ENCODE measurements at places on chromosomes 13 and 19. TPM values are rescaled to one million over a fixed set of nuclear protein-coding genes. Genes with fewer than 3 reads are reported as not detected.

DNA sequence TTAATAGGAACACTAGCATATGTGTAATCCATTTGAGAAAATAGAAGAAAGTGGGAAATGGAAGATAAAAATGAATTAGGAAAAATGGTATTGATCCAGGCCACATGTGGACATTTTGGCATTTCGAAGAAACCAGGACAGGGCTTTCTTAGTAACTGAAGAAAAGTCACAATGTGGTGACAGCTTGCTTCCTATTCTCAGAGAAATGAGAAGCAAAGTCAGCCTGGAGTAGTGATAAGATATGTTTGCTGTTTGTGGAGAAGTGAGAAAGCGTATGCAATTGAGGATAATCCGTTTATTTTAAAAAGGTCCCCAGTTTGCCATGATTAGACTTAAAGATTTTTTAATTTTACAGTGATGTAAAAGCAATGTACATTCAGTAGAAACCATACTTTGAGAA lies 127.9 kb downstream of the SLITRK6 start:
- no peak for DNase-seq

DNA sequence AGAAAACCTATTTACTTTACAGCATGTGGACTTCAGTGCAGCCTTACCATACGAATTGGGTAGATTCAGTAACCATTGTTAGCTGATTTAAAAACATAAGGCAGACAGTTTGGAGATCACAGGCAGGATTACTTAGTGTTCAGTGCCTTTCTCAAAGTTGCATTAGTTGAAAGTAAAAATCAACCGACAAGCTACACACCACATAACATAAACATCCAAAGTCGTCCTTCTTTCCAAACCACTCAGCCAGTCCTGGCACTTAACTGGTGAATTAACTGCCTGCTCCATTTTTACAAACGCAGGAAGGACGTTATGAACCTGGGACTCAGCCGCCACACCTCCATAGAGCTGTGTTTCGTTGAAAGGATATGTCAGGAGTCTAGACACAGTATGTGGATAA lies 91.4 kb downstream of the COL4A1 start:
- DNase-seq, result peak; percentile 62

- no peak for DNase-seq
These were observed 20.7 kb downstream of the COLGALT1 start for GRCh38 chr19:17575871-17576757.

- DNase-seq, result peak; percentile 28
These were observed 120.6 kb upstream of the HTR2A start for GRCh38 chr13:47017476-47017875.

GRCh38 chr13:71015021-71015420 lies 852.0 kb downstream of the DACH1 start:
- no peak for DNase-seq

DNA sequence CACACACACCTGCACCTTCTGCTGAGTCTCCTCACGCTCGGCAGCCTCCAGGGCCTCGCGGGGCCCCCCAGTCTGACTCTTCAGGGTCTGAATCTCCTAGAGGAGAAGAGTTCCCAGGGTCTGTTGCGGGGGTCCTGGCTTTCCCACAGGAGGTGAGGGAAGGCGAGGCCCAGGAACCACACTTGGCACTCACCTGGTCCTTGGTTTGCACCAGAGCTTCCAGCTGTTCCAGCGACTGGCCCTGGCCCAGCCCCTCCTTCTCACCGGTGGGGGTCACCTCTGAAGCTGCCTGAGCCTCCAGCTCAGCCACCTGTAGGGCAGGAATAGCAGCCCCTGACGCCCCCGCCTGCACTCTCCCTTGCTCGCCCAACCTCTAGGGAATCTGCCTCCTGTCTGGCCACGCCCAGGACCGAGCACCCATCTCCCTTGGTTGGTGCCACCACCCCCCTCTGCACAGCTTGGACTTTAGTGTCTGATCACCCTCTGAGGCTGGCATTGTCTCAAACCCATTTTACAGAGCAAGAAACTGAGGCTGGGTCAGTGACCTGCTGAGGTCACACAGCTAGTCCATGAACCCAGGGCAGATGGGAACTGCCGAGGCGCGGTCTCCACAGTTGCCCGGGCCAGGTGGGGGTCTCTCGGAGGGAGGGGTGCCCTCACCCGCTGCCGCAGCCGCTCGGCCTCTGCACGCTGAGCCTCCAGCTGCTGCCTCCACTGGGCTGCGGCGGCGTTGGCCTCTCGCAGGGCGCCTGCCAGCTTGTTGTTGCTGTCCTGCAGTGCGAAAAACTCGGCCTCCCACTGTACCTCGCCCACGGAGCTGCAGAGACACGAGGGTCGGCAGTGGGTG lies 9.5 kb downstream of the HOMER3 start:
- DNase-seq, result no peak

- peak; percentile 42 for DNase-seq
These were observed 477.3 kb downstream of the KLF12 start for GRCh38 chr13:73656863-73657262.

- DNase-seq, result no peak
These were observed 7.7 kb upstream of the PROZ start for GRCh38 chr13:113150550-113151365.

- no peak for DNase-seq
These were observed 1.3 kb downstream of the GNG8 start for GRCh38 chr19:46634656-46635218.

- DNase-seq, result no peak
These were observed 1.8 kb downstream of the SLITRK1 start for GRCh38 chr13:83880275-83881139.

DNA sequence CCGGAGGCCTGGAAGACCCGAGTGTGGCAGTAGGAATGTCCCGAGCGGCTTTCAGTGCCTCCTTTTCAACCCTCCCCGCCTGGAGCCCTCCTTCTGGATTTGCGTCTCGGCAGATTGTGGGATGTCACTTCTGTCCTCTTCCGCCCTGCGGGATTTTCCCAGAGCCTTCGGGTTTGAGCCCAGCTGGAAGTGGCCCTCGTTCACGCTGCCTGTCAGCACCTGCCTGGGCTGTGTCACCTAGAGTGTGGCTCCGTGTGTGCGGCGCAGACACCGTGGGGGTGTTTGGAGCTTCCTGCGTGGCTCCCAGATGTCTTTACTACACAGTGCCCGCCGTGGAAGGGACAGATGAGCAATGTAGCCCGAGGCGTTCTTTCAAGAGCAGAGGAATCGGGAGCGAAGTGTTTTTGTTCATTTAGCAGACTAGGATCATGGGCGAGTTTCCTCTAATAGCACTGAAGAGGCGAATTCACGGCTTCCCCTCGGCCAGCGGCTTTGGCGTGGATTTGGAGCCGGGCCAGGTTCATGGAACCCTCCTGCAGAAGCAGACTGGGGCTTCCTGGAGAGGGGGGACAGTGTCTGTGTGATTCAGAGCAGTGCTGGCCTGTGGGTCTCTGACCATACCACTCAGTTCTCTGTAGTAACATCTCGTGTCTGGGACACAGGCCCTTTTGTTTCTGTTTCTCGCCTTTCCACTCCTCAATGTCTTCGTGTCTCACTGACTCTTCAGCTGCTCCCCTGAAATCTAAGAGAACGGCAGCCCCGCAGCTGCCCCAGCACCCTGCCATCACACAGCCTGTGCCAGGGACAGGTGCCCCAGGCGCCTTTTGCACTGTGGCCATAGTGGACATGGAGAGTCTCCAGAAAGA lies 68.0 kb downstream of the KDM4B start:
- peak; percentile 72 for DNase-seq

DNA sequence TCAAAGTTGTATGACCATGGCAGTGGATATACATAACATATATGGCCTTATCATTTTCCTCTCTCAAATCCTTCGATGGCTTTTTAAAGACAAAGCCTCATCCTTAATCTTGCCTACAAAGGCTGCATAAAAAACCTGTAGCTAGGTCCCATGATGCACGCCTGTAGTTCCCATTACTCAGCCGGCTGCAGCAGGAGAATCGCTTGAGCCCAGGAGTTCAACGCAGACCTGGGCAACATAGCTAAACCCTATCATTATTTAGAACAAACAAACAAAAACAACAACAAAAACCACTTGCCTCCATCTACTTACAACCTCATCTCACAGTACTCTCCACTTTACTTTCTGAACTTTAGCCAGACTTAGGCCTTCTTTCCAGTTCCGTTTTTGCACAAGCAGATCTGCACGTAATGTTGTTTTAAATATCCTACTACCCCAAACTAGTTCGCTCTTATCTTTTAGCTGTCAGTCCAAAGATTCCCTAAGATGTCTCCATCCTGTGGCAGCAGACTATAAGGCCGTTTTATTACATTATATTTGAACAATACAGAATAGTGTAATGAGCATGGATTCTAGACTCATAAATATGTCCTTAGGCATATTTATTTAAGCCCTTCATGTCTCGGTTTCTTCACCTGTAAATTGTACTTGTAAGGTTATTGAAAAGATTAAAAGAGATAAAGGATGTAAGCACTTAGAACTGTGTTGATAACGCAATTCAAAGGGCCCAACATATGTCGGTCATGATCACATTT lies 969 bp upstream of the POMP start:
- peak; percentile 58 for DNase-seq

GRCh38 chr19:35797663-35798062 lies 15.0 kb downstream of the PRODH2 start:
- no peak for DNase-seq

- DNase-seq, result no peak
These were observed 619.2 kb upstream of the SGCG start for GRCh38 chr13:22561581-22561980.

GRCh38 chr13:57813651-57814050 lies 182.1 kb downstream of the PCDH17 start:
- DNase-seq, result no peak

GRCh38 chr13:19695829-19696228 lies 62.4 kb downstream of the MPHOSPH8 start:
- no peak for DNase-seq

DNA sequence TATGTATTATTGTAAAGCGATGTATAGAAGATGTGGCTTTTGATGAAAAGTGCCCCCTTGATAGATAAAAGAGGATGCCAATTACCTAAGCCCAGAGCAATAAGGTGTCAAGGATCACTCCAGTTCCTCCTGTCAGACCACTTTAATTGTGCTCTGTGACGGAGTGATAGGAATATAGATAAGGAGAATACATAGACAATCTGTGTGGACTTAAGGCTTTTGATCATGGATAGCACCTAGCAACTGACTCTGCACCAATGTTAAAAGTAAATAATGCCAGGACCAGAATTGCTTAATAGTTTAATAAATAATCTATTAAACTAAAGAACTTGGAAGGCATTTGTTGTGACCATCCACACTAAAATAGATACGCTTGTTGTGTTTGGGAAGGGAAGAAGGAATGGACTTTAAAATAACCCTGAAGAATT lies 390.7 kb upstream of the ARGLU1 start:
- no peak for DNase-seq

DNA sequence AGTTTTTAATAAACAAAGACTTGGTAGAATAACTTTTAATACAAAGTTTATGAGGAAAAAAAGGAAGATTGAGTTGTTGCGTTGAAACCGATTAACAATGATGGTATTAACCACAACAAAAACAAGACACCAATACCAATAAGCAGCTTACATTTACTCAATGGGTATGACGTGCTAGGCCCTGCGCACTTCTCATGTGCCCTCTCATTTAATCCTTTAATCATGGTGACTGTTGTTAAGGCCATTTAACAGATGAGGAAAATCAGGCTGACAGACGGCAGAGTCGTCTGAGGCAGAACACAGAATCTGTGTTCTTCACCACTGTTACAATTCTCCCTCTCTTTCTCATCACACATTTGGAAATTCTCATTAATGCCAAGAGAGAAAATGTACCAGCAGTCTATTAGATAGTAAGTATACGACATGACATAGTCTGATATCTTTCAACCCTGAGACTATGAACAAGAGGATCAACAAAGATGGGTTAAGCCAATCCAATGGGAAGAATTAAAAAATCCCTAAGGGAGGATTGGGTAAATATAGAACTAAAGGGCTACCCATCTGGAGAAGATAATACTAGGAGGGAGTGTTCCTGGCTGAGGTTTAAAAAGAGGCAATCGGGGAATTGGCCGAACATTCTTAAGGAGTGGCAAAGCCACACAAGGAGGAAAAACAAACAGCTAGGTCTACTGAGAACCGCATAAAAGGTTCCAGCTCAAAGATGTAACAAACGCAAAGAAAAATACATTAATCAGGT lies 54.0 kb downstream of the DOCK9 start:
- DNase-seq, result no peak

DNA sequence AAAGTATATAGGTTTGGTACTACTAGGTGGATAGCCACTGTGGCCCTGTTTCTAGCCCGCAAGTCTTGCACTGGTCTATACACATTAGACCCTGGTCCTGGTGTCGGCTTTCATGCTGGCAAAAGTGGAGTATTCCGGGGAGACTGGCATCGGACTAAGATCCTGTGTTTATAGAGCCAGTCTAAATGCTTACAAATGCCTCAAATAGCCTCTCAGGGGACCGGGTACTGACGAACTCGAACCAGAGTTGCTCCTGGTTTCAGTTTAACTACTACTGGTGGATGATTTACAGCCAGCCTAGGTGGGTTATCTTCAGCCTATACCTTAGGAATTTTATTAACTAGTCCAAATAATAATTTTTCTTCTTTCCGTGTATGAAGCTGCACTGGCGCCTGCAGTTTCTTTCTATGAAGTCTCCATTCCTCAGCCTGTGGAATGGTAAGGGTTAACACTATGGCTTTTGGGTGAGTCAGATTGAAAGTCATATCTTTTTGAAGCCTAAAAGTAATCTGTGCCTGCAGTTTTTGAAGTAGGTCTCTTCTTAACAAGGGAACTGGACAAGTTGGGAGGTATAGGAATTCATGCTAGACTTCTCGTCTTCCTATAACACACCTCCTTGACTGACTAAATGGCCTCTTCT lies 51.3 kb downstream of the OR10H4 start:
- peak; percentile 10 for DNase-seq

- peak; percentile 17 for DNase-seq
These were observed 2.5 kb upstream of the LHB start for GRCh38 chr19:49019242-49019932.

Gene GAPDHS
- not detected for polyA plus RNA-seq

Gene ADAT3
- 2.8 TPM for polyA plus RNA-seq

Gene COX6B2
- 0.19 TPM for polyA plus RNA-seq

Gene CGB5
- polyA plus RNA-seq, result not detected

Gene POLRMT
- polyA plus RNA-seq, result 44.6 TPM

Gene NLRP11
- not detected for polyA plus RNA-seq

Gene FSD1
- polyA plus RNA-seq, result 23.4 TPM

Gene CEACAM3
- not detected for polyA plus RNA-seq

Gene RPL21
- polyA plus RNA-seq, result 966 TPM

Gene MYCBP2
- 20.1 TPM for polyA plus RNA-seq

Gene MTRF1
- polyA plus RNA-seq, result 6.8 TPM

Gene NALCN
- 2.0 TPM for polyA plus RNA-seq

All from IMR-90 (cell line).